NCI-H510A (cell line): ENCODE measurements at places on chromosomes 7 and 10.

- no peak for DNase-seq
Observed at GRCh38 chr10:71262027-71262426, 49.7 kb downstream of the UNC5B start.

DNA sequence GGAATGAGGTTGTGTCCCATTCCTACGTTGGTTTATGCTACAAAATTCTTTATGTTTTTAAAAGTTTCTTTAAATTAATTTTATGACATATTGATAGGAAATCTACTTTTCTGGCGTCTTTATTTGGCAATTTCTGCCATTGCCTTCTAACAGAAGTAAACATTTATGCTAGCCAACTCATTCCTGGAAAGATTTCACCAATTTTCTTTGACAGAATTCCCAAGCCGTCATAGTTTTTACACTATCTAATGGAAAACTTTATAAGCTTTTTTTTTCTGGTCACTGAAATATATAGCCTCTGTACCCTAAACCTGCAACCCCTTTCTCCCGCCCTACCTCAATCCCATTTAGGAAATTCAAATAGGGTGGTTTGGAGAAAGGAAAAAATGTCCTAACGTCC, 6.1 kb upstream of the TCAF1 start:
- DNase-seq, result no peak

GRCh38 chr10:25059990-25060389, 43.6 kb downstream of the THNSL1 start:
- no peak for DNase-seq

DNA sequence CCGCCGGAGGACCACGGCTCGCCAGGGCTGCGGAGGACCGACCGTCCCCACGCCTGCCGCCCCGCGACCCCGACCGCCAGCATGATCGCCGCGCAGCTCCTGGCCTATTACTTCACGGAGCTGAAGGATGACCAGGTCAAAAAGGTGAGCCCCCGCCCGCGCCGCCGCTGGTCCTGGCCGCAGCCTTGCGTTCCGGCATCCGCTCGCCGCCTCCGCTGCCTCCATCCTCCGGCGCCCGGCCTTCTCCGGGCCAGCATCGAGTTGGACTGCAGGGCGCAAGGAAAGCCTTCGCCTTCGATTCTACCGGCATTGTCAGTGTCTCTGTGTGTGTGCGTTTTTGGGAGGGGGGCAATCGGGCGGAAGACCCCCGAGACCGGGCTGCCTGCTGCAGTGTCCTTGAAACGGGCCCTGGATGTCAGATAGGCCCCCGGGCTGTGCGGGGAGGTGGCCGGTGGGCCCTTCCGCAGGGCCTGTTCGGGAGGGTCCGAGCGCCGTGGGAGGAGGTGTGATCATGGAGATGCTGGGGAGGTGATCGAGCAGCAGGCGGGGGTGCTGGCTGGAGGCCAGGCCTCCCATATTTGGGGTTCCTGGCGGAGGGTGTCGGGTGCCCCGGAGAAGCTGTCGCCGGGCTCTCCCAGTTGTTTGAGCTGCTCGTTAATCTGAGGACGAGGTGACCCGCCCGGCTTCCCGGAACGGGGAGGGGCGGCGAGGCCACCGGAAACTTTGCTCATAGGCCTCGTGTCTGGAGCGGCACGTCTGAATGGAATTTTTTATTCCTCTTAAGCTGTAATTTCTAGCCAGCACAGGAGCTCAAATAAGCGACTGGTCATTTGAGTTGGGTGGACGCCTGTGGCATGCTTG, 40.8 kb downstream of the HK1 start:
- DNase-seq, result peak; percentile 22

GRCh38 chr10:63718006-63718405, 196.8 kb downstream of the REEP3 start:
- DNase-seq, result no peak

- DNase-seq, result no peak
Observed at GRCh38 chr7:101617451-101618206, 11.5 kb downstream of the MYL10 start.

GRCh38 chr7:155594961-155595366, 48.6 kb upstream of the CNPY1 start:
- no peak for DNase-seq

DNA sequence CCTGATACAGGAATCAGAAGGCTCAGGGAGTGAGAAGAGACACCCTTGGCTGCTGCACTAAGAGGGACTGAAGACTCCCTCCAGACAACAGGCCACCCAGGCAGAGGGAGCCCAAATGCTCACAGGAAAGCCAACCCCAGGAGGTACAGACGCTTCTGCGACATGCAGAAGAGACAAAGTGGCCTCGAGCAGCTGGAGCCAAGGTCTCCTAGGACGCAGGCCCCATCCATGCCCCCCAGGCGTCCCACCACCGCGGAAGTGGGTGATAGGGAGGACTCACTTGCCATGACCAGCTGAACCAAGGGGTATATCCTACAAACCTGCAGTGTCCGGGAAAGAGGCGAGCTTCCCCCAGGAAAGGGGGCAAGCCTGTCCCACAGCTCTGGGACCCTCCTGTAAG, 56.9 kb downstream of the CTBP2 start:
- DNase-seq, result no peak

DNA sequence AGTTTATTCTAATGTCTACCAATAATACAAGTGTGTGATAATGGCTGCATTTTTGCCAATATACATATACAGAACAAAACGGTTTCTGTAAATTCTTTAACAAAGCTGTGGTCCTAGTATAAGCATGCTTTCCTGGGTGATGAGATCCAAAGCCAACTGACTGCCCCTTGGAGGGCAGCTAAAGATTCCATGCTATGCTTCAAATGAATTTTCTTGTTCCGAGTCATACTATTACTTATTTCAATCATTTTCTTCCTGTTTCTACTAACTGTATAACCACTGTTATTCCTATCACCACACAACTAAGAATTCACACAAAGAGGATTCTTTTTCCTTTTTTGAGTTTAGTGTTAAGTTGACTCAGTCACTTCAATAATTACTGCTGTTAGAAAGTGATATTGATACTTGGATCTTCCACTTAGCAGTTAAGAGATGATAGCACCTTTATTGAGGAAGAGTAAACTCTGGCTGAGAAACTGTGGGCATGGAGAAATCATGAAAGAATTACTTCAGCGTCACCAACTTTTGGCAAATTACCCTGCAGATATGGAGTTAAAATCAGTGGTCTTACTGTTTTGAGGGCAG, 197.5 kb downstream of the ARL4A start:
- no peak for DNase-seq

GRCh38 chr10:103750836-103751235, 104.5 kb downstream of the SH3PXD2A start:
- DNase-seq, result no peak
